Left forelimb (tissue), 1 donor: ENCODE measurements at places on chromosomes 2 and 18.

DNA sequence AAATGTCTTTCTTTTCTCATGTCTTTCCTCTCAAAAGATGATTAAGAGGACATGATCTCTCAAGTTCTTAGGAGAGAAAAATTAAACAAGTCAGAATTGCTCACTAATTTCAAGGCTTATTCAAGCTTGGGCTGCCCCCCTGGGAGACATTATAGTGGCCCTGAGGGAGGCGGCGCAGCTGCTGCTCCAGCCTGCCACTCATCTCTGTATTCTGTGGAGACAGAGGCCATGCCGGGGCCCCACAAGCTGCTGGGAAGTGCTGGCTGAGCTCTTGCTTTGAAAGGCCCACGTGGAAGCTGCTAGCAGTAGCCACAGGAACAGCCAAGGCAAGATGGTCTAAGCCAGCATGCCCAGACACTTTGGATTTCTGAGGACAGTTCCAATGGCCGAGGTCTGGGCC is 267.4 kb downstream of the LNPK start:
- no peak for DNase-seq

DNA sequence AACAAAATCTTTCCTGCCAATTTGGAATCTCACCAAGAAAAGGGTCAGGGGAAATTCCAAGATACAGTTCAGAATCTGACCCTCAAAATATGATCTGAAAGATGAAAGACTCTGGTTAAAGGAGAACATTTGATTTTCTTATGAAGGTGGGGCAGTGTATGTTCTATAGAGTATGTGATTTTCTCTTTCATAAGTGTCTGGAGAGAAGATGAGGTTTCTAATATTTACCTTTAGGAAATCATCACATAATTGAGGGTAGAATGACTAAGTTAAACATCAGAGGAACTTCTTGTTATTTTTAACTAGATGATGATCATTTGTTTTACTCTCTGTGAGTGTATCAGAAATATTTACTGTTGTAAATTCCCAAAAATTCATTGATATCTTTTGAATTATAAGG is 27.8 kb upstream of the MBOAT2 start:
- no peak for DNase-seq

DNA sequence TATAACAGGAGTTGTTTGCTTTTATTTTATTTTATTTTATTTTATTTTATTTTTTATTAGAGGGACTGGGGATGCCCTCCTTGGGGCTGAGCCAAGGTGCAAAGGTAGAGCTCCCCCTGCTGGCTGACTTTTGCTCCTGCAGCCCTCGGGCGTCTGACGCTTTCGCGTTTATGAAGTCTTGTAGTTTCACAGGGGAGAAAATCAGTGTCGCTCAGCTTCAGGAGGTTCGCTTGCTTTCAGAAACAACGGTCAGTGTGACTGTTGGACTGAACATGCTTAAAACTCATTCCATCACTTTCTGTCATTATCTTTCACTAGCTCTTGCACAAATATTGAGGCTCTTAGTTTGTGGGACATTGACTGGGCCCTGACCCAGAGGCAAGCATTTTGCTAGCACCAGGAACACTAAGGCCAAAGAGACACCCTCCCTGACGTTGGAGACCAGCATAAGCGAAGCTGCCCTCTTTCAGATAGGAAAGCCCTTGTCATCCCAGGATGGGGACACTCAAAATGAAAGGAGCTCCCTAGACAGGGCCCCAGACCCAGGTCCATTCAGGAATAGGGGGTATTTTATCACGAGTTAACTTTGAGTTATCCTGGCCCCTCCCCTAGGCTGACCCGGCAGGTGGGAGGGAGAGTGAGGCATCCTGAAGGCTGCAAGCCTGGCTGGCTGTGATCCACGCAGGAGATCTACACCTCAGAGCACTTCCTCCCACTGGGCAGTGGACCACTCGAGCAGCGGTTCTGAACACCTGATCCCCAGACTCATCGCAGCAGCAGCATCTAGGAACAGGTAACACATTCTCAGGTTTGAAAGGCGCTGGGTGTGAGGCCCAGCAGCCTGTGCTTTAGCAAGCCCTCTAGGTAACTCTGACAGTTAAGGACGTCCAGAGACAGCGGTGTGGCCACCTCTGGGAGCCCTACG is 34.4 kb downstream of the LGALSL start:
- peak; percentile 72 for DNase-seq

DNA sequence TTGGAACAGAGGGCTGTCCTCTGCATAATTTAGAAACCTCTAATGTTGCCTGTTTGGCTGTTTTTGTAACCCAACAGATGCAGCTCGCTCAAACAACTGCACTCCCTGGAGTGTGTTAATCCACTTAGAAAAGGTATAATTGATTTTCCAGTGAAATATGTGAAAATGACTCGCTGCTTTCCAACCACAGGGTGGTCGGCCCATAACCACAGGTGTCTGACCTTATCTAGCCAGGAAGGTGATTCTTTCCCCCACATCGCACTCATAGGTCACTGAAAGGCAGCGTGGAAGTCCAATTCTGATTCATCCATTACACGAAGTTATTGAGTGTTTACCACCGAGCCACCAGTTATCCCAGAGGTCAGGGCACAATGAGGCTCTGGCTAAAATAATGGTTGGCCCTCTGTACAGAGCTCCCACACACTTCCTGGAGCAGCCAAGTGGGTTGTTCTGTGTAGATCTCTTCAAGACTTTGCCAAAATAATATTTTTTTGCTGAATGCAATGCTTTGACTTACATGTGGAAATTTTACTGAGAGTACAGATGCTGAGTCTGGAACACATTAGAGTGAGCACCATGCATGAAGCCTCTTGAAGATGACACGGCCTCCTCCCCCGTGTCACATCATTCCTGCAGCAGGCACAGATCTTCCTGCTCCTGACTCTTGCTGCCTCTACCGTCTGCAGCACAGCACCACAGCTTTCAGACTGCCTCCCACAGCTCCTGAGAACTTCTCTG is 396.2 kb downstream of the ZNF516 start:
- DNase-seq = no peak

DNA sequence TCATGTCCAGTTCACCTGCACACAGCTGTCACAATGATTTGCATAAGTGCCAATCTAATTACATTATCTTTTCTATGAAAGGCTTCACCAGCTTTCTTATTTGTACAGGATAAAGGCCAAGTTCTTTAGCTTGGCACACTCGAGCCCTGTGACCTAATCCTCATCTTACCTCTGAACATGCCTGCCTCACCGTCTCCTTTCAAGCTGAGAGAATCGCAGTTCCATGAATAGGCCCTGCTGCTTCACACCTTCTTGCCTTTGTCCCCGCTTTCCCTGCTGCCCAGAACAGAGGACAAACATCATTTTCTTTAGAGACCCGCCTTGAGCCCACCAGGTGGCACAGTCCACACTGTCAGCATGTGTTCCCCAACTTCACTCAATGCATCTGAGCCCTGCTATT is 1094.7 kb downstream of the BCL11A start:
- DNase-seq = no peak

GRCh38 chr2:111930875-111931274 is 32.5 kb downstream of the MERTK start:
- no peak for DNase-seq

DNA sequence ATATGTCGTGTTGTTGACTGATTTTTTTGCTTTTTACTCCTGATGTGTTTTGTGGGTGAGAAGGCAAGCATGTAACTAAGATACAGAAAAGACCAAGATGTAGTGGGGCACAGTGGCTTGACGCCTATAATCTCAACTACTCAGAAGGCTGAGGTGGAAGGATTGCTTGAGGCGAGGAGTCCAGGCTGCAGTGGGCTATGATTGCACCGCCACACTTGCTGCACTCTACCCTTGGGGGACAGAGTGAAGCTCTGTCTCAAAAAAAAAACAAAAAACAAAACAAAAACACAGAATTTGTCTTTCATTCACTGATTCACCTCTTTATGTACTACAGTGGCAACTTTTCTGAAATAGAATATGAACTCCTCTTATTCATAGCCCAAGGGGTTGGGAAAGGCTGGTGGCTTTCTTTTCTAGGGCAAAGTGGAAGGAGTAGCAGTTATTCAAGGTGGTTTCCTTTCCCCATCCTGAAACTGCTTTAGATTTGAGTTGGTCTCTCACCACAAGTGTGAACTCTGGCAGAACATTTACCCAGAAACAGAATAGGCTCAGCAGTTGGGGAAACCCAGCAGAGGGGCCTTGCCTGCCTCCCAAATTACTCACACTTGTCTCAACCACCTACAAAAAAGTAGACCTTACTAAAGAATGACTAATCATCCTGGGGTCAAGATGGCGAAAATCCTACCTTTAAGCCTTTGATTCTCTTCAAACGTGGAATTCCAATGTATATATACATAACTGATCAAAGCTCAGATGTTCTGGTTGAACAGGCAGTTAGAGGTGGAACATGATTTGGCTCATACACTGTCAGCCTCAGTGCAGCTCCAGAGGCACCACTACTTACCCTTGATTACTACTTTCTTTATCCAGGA is 6.5 kb downstream of the TANK start:
- no peak for DNase-seq

DNA sequence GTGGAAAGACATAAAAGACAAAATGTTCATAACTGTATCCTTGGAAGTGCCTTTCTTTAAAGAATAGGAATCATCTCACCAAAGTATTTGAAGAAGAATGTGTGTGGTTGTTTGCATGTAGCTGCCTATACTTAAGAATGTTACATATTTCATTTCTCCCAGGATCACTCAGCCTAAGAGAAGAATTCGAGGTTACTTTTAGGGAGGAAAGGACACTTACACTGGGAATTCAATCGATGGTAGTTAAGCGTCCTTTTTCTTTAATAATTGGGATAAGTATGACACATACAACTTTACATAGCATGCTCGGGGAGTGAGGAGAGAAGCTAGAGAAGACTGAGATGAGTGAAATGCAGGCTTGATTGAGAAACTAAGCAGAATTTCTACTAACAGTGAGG is 22.0 kb upstream of the CYP1B1 start:
- no peak for DNase-seq

DNA sequence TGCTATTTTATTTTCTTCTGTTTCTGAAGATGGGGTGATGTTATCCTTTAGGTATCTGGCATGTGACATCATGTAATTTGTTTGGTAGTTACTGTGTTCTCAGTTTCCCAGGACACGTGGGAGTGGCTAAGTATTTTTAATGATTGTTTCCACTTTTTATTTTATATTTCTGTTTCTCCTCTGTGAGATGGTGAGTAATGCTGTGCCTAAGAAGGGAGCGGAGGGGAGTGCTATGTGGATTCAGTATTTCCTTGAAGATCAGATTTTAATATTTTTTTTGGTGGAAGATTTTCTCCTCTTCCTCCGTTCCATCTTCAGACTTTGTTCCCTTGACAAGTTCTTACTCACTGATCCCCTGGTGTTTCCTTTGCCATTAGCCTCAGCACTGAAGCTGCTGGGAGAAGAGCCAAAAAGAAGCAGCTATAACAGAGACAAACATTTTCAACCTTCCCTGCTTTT is 180.0 kb upstream of the MMADHC start:
- no peak for DNase-seq

GRCh38 chr2:43269706-43270105 is 43.3 kb upstream of the ZFP36L2 start:
- DNase-seq = no peak

- DNase-seq = no peak
These were observed 104.8 kb downstream of the PLCL1 start for GRCh38 chr2:197908990-197909776.

GRCh38 chr18:62030091-62030985 is 137.5 kb upstream of the RNF152 start:
- no peak for DNase-seq

DNA sequence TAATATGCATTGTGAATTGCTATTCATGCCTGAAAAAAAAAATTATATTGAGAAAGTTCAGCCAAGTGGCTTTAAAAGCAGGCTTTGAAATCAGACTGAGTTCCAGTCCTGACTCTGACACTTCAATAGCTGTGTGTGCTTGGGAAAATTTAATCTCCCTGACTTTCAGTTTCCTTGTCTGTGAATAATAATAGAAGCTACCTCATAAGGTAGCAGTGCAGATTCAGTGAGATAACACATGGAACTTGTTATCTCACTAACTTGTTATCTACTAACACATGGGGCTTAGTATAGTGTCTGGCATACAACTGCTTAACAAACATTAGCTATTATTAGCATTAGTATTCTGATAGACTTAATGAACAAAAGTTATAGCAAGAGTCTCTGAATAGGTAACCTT is 14.9 kb downstream of the ALS2 start:
- no peak for DNase-seq

DNA sequence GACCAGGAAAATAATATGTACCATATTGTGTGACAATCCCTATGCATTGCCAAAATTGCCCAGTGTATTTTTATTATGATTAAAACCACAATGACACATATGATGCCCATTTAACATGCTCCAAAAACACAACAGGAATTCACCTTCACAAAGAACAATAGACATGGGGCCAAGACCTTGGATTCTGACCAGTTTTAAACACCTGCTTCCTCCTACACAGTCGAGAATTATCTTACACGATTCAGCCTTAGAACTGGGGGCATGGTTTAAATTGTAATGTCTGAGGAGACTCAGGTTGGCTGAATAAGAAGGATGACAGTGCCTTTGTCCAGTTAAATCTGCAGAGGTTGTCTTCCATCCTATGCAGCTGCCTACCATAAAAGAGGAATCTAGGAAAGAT is 212.7 kb downstream of the PLCL1 start:
- no peak for DNase-seq

- no peak for DNase-seq
These were observed 3.1 kb downstream of the PKDCC start for GRCh38 chr2:42050703-42051542.

- DNase-seq = no peak
These were observed 310.4 kb downstream of the LRRTM1 start for GRCh38 chr2:79994161-79994560.

- DNase-seq = no peak
These were observed 34.0 kb downstream of the YWHAQ start for GRCh38 chr2:9596621-9597311.

- no peak for DNase-seq
These were observed 2.4 kb downstream of the SCYGR8 start for GRCh38 chr2:227748079-227748478.

- DNase-seq = no peak
These were observed 3.8 kb upstream of the SLC8A1 start for GRCh38 chr2:40455661-40456060.

DNA sequence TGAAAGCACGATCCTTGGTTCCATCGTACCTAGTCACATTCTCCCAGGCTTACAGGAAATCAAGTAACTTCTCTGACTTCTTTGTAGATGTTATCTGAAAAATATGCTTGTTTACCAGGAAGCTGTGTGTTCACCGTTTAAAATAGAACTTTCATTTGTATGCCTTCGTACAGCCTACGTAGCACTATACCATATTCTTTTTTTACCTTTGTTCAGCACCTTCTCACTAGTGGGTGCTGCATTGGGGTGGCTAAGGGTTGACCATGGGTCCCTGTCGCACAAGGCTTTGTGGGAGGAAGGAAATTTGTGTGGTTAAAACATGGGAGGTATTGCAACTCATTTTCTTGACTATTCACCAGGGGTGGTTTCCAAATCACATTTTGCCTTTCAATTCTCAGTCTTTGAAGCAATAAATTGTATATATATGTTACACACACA is 16.6 kb downstream of the MALT1 start:
- no peak for DNase-seq

GRCh38 chr18:8972116-8972515 is 130.4 kb upstream of the NDUFV2 start:
- DNase-seq = no peak
